ENCODE measurements at places on chromosomes 12 and 14.

DNA sequence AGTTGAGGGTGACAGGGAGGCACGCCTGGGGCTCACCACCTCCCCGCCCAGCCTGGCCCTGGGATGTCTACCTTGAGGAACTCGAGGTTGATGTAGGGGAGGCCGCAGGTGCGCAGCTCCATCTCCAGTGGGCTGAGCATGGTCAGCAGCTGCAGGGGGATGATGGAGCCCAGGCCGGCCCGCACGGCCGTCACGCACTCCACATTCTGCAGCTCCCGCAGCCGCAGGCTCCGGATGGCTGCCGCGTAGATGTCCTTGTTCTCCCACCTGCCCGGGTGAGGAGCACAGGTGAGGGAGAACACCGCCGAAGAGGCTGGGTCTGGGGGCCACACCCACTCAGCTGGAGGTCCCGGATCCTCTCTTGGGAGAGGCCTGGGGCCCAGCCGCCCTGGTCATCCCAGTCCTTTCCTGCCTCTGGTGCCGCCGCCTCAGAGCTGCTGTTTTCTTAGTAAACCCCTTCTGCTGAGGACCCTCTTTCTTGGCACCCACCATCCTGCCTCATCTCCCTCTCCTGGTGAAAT lies 38.2 kb downstream of the TRAFD1 start:
- DNase-seq: no peak

DNA sequence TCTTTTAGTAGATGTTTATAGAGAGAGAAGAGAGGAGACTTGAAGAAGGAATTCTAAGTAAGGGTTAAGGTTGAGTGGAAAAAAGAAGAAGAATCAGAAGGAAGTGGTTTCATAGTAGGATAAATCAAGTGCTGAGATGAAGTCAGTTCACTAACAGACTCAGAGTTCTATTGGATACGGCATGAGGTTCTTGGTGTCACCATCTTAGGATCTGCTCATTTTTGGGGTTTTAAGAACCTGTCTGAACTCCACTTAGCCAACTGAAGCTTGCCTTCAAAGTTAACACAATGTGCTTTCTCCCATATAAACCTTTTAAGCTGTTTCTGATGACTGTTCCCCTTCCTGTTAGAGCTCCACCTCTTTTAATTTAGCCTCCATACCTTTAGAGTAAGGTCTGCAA lies 152.6 kb downstream of the PRKCH start:
- DNase-seq: no peak

- no peak for DNase-seq
Observed at GRCh38 chr12:54562750-54563356, 13.5 kb downstream of the PDE1B start.

- DNase-seq: no peak
Observed at GRCh38 chr12:132606927-132607326, 3.5 kb downstream of the LRCOL1 start.

DNA sequence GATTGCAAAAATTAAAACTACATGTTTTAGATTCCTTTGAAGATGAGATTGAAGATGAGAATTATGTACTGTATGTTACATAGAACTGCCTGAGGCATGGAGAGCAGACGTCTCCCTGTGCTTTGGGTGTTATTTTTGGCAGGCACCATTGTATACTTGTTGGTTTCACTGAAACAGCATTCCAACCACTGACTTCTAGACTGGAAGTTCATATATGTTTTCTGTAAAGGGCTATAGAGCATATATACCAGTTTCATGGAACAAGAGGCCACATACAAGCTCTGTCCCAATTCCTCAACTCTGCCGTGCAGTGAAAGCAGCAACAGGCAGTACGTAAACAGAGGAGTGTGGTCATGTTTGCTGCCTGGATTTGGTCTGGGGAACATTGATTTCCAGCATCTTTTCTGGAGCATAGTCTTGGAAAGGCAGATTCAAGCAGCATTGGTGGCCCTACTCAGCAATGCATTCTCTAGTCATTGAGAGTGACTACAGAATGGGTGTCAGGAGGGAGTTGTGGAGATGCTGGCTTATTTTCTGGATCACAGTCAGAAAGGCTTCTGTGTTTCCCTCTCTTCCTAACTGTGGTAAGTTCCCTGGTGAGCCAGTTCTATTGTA lies 57.6 kb upstream of the CNTN1 start:
- no peak for DNase-seq

GRCh38 chr12:5428332-5429221 lies 3.3 kb upstream of the NTF3 start:
- peak; percentile 35 for DNase-seq

DNA sequence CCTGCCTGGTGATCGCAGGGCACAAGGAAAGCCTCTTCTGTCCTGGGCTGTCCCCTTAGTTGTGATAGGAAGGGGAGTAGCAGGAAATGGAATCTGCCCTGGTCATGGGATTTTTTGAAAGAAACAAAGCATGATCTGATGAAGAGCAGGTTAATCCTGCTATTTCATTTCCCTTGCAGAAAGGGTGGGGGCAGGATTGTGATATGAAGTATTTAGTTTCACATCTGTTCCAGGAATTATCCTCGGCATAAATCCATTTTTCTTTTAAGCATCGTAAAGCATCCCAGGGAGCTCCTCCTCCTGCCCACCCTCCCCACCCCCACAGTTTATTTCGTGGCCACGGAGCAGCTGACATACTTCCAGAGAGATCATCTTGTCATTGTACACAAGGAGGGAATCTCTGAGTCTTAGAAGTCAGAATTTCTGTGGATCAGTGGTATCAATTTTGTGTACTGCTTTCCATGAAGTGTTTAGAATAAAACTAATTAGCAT lies 53.1 kb downstream of the TGFB3 start:
- peak; percentile 60 for DNase-seq

- no peak for DNase-seq
Observed at GRCh38 chr12:74945771-74946198, 263.9 kb downstream of the KCNC2 start.

DNA sequence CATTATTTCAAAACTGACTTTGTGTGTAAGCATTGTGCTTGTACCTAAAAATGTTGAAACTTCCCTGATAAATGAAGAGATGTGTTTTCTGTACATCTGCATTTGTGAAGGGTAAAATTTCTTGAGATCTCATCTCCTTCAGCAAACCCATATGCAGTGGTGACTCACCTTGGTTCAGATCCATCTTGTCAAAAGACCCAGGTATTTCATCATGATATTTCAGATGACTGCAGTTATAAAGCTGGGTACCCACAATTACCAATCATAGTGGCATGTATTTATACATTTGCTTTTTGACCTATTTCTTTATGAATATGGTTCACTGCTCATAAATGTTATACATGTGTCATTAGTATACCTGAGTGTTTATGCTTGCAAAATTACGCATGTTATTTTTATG lies 1213.6 kb downstream of the GALC start:
- no peak for DNase-seq

- peak; percentile 38 for DNase-seq
Observed at GRCh38 chr12:85956081-85956480, 82.0 kb downstream of the NTS start.

- no peak for DNase-seq
Observed at GRCh38 chr12:26813812-26814211, 19.2 kb downstream of the ITPR2 start.

- no peak for DNase-seq
Observed at GRCh38 chr14:75636100-75636692, 24.5 kb downstream of the ERG28 start.

- DNase-seq: no peak
Observed at GRCh38 chr14:67557118-67557517, 24.0 kb downstream of the PLEKHH1 start.

DNA sequence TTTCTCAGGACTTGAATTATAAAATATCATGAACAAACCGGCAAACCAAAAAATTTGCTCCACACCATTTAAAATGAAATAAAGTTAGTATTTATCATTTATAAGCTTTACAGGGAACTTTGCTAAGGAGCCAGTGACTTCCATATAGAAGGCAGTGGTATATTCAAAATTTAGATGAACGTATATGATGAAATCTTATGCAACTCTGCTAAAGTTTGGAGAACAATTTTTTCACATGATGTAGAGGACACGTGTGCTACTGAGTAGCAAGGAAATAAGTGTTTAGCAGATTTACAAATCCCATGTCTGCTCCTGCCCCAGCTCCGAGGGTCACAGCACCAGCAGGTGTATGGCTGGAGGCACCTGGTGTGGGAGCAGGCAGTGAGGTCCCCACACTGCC lies 70.8 kb upstream of the IFNG-AS1 start:
- DNase-seq: no peak

All from dermis microvascular lymphatic vessel endothelial cell (primary cell).